ENCODE measurements at places on chromosomes 16 and 17.

- DNase-seq: no peak
Measured at GRCh38 chr16:72974142-72974769, 73.7 kb downstream of the ZFHX3 start.

DNA sequence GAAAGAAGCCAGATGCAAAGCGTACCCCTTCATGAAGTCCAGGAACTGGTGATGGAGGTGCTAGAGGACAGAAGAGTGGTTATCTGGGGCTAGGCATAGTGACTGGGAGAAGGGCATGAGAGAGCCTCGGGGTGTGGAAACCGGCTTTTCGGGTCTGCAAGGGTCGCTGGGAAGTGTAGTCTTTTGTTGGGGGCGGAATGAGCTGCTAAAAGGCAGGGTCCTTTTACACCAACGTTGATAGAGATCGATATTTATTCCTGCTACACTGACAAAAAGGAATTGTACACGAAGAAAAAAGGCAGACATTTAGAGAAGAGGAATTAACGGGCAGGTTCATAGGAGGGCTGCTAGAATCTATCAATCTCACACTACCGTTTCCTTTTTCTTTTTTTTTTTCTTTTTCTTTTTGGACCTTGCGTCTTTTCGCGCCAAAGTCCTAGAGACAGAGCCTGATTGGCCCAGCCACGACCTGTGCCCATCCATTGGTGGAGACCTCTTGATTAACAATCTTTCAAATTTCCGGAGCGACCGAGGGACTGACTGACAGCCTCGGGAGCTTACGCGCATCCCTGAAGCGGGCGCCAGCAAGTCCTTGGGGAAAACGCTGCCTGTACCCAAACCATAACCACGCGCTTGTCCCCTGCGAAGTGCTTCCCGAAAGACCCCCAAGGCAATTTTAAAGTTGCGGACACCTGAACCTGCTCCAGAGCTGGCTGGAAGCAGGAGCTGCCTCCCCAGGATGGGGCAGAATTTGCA, 27.7 kb upstream of the DHRS7B start:
- DNase-seq: peak; percentile 20

DNA sequence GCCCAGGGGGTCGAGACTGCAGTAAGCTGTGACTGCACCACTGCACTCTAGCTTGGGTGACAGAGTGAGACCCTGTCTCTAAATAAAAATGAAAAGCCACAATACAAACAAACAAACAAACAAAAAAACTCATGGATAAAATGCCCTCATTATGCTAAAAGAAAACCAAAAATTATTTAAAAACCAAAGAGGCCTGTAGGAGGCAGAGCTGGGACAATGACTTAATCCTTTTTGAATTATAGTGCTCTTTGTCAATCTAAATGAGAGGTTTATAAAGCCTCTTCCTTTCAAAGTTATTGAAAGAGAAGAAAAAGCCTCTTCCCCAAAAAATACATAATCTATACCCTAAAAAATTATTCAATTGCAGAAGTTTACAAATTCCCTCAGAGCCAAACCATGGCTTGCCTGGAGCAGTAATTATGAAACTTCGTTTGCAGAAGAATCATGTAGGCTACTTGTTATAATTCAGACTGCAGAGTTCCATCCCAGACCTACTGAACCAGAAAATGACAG, 18.5 kb downstream of the CRLF3 start:
- no peak for DNase-seq

DNA sequence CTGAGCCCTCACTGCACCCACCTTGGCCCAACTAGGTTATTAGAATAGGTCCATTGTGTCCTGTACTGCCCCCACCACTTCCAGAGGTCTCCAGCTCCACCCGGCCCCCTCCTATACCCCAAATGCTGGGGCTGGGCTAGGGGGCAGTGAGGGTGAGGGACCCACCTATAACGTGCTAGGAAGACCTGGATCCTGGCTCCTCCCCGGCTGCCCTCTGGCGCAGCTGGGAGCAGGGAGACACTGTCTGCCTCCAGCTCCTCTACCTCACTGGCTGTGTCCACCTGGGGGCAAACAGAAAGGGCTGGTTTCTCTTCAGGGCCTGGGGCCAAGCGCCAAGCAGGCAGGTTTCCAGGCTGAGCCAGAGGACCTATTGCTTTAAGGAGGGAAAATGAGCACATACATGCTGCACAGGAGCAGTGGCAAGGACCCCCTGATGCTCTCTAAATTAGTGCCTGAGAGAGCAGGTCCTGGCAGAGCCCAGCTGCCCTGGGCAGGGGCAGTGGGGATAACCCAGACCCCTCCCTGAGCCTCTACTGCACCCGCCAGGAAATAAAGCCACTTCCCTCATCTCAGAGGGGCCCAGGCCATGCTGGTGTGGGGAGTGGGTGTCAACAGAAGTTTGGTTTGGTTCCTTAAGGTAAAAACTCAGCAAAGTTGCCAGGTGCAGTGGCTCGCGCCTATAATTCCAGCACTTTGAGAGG, 12.2 kb downstream of the TSPOAP1 start:
- DNase-seq: no peak

- DNase-seq: no peak
Measured at GRCh38 chr17:78717431-78717980, 64.6 kb downstream of the CYTH1 start.

DNA sequence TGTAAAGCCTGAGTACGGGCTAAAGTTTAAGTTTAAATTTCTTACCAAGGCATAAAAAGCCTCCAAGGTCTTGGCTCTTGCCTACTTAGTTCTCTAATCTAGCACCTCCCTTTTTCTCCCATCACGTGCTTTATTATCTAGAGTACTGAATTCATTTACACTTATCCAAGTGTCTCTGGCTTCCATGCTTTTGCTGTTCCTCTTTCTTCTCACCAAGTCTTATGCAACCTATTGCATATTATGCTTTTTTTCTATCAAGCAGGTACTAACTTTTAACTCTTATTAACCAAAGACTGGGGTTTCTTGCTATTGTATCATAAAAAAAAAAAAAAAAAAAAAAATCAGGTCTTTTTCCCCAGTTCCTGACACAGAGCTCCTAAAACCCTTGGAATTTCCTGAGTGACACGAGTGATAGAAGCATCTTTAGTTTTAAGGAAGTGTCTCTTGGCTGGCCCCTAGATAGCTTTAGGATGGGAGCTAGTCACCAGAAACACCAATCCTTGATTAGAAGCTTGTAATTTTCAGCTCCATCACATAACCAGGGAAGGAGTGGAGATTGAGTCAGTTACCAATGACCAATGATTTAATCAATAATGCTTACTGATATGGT, 44.9 kb downstream of the SSH2 start:
- no peak for DNase-seq

DNA sequence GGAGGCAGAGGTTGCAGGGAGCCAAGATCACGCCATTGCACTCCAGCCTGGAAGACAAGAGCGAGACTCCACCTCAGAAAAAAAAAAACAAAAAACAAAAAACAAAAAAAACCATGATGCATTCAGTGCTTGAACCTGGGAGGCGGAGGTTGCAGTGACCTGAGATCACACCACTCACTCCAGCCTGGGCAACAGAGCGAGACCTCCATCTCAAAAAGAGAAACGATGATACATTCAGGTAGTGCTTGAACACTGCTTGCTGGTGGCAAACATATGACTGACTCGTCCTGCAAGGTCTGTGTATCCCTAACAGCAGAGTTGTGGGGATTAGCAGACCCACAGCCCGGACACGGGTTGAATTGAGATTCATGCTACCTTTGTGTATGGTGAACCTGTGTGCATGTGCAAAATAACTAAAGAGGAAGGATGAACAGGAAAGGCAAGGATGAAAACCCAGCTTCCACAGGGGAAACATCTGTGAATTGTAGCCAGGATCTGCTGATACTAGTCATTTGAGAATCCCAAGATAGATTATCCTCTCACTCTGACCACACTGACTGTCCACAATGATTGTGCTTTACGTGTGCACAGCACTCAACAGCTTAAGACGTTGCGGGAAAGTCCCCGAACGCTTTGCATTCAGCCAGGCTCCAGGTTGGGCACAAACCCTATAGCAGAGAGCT, 52.4 kb upstream of the MRPS23 start:
- no peak for DNase-seq

GRCh38 chr17:28908640-28909167, 5.8 kb upstream of the DHRS13 start:
- peak; percentile 36 for DNase-seq

DNA sequence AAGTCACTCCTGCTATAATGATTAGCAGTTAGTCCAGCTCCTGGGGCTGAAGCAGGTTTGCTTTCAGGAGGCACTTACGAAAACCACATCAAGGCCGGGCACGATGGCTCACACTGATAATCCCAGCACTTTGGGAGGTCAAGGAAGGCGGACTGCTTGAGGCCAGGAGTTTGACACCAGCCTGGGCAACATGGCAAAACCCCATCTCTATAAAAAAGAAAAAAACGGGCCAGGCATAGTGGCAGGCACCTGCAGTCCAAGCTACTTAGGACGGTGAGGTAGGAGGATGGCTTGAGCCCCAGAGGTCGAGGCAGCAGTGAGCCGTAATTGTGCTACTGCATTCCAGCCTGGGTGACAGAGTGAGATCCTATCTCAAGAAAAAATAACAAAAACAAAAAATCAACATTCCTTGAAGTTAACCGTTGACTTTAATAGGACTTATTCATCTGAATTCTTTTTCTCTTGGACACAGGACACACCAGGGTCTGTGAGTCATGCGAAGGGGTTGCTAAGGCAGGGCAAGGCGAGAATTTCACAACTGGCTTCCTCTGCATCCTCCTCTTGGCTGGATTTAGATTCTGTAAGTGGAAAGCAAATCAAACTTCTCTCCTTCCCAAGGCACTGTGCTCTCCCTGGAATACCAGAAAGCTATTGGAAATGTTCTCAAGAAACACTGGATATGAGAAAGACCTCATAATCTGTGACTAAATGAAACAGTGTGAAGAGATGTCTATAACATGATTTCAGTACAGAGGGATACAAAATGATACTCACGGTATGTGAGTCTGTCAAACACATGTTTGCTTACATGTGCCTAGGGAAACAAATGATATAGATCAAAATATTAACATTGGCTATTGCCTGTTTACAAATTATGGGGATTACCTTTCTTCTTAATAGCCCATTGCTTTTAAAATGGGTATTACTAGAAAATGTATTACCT, 99.5 kb downstream of the SYCE1L start:
- DNase-seq: peak; percentile 86

- DNase-seq: no peak
Measured at GRCh38 chr16:56202036-56202435, 10.7 kb downstream of the GNAO1 start.

DNA sequence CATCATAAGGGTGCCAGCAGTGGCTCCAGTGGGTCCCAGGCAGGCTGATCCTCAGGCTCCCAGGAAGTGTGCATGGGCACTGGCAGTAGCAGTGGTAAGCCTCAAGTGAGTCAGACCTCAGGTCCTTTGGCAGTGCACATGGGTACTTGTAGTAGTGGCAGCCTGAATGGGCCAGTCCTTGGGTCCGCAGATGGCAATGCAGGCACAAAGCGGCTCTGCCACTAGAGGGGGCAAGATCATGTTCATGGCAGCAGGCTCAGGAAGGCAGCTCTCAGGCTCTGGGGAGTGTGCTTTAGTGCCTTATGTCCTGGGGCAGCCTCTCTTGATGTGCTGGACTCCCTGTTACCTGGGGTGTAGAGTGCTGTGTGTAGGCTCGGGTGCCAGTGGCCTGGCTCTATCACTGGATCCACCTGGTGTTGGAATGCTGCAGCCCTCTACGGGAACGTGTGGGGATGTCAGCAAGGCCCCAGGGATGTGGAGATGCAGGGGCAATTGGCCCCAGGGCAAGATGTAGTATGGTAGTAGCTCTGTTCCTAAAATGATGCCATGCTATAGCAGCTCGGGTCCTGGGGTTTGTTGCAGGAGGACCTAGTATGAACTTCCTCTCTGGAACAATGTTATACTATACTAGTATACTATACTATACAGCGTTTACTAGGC, 11.0 kb downstream of the ACSM3 start:
- peak; percentile 8 for DNase-seq

DNA sequence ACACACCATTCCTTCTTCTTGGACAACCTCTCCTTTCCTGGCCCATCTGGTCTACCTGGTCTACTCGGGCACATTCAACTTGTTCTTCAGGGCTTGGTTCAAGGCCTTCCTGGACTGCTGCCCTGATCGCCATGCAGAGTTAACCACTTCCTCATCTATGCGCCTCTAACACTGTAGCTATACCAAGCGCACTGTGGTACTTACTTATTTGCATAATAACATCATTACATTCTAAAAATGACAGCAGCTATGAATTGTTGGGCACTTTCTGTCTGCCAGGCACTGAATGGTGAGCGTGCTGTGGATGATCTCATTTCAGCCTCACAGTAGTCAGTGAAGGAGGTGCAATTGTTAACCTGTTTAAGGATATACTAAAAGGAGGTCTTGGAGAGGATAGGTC, 66.9 kb upstream of the SDK2 start:
- no peak for DNase-seq

DNA sequence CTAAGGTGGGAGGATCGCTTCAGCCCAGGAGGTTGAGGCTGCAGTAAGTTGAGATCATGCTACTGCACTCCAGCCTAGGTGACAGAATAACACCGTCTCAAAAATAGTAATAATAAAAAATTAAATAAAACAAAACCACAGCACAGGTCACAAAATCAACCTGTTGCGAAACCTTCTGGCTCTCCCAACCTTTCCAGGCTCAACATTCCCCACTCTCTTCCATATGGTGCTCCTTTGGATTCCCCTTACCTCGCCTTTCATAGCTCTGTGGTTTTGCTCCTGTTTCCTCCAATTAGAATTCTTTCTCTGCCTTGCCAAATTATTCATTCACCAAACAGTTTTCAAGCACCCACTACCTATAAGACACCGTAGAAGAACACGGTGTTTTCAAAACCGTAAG, 4.7 kb downstream of the ZDHHC7 start:
- no peak for DNase-seq

- DNase-seq: no peak
Measured at GRCh38 chr17:80763293-80763867, 218.7 kb downstream of the RPTOR start.

DNA sequence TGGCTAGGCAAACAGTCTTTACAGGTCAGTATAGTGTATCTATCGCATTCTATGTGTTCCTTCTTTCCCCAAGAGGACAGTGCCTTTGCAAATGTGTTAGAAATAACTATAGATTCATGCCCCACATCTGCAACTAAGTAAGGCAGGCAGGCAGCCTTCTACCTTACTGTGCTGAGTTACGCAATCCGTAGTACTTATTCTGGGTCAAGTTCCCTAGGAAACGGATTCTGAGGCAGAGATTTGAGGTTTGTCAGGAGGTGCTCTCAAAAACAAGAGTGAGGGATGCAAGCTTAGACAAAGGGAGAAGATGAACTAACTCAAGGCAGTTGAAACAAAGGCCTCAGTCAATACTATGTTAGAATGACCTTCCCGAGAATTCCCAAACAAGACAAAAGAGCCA, 12.7 kb upstream of the ANKFY1 start:
- DNase-seq: no peak

- peak; percentile 7 for DNase-seq
Measured at GRCh38 chr16:30748634-30749445, 615 bp downstream of the PHKG2 start.

- no peak for DNase-seq
Measured at GRCh38 chr16:58088091-58088490, 41.1 kb downstream of the CFAP20 start.

- DNase-seq: no peak
Measured at GRCh38 chr16:74275031-74275636, 21.5 kb upstream of the PSMD7 start.
